ENCODE measurements at places on chromosomes 3 and 15.

DNA sequence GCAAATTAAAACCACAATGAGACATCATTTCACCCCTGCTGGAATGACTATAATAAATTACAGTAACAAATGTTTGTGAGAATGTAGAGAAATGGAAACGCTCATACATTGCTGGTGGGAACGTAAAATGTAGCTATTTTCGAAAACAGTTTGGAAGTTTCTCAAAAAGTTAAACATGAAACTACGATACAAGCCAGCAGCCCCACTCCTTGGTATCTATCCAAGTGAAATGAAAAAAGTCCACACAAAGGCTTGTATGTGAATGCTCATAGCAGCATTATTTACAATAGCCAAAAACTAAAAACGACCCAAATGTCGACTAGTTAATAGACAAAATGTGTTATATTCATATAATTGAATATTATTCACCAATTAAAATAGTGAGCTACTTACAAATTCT lies 22.9 kb upstream of the CFAP20DC start:
- no peak for DNase-seq

- no peak for DNase-seq
Measured at GRCh38 chr15:96807361-96807760, 476.9 kb downstream of the NR2F2 start.

DNA sequence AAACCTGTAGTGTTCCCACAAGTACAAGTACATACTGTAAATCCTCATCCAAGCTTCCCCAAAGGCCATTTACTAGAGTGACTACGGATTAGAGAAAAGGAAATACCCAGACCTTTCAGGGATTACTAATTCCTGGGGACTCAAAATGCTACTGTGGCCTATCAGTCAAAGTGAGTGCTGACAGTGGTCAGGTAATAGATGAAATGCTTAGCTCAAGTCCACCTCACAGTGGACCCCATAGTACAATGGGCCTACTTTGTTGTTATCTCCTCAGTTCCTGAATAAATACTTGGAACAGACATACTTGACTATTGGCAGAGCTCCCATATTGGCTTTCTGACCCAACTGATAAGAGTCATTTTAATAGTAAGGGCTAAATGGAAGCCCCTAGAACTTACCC lies 61.6 kb downstream of the MAP4 start:
- no peak for DNase-seq

DNA sequence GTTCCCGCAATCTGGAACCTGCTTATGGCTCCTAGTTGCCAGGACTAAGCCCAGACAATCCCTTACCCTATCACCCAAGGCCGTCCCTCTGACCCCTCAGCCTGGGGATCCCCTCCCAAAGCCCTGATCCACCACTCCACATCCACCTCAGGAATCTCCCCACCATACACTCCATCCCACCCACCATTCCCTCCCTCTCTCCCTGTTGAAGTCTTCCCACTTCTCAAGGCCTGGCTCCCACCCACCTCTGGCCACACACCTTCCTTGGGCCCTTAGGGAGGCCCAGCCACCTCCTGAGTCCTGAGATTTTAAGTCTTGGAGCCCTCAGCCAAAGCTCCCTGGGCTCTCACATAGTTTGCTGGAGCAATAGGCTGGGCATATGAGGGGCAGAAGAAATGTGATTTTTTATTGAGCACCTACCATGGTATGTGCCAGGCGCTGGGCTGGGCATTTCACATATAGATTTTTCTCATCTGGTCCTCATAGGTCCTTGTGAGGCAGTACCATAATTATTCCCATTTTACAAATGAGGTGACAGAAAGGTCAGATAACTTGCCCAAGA lies 48.1 kb downstream of the HCN4 start:
- DNase-seq, result no peak

DNA sequence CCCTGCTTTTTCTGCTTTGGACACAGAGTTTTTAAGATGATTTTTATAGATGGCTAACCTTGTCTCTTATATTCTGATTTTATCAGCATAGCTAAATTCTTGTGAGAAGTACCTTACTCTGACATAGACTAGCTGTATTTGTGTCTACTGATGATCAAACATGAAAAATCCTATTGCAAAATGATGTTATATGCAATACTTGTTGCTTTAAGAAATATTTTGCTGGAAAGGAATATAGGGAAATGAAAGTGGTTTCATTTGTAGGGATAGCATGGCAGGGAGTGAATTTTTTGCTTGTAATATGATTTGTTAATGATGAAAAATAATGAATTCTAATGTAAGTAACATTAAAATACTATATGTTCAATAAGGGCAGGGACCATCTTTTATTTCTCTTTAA lies 35.9 kb downstream of the CFAP91 start:
- no peak for DNase-seq

- DNase-seq, result no peak
Measured at GRCh38 chr15:74306781-74307217, 60.6 kb downstream of the CYP11A1 start.

DNA sequence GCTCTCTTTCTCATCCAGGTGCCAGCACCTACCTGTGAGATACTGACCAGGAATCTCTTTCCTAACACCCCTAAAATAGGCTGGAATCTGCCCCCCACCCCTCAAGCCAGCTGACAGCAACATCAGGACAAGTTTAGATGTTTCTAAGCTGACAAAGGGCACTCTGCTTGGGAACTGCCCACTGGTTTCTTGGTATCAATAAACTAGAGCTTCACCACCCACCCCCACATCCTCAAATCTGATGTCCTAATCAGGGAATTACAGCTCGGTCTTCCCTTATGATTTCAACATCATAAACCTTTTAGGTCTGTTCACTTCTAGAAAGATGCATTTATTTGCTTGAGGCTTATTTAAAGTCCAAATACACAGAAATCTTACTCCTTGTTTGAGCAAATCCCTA lies 34.7 kb downstream of the CEP19 start:
- DNase-seq, result no peak
